Right lung (tissue), 10 donors: ENCODE measurements at places on chromosomes 6 and 20. TPM values are rescaled to one million over a fixed set of nuclear protein-coding genes. Genes with fewer than 3 reads are reported as not detected.

The F13A1 gene
- 58.9 TPM for polyA plus RNA-seq

The C6orf132 gene
- 3.0 TPM for polyA plus RNA-seq

The CEP43 gene
- polyA plus RNA-seq: 48.0 TPM

The KCNS1 gene
- polyA plus RNA-seq: 0.05 TPM

The DDX43 gene
- polyA plus RNA-seq: 0.36 TPM

The GZF1 gene
- 14.6 TPM for polyA plus RNA-seq

The ASIP gene
- not detected for polyA plus RNA-seq

The AGPAT4 gene
- polyA plus RNA-seq: 11.6 TPM

The SMLR1 gene
- polyA plus RNA-seq: 0.16 TPM

The VAPB gene
- polyA plus RNA-seq: 38.3 TPM

The CST4 gene
- not detected for polyA plus RNA-seq

The LY6G6F gene
- polyA plus RNA-seq: 1.5 TPM

The EEF1A2 gene
- polyA plus RNA-seq: 0.52 TPM

The PRL gene
- polyA plus RNA-seq: not detected

The RBPJL gene
- not detected for polyA plus RNA-seq

The GSTA3 gene
- polyA plus RNA-seq: 0.51 TPM

The SLPI gene
- polyA plus RNA-seq: 7.9 TPM

The BMP5 gene
- polyA plus RNA-seq: 92.3 TPM

The ARMH2 gene
- polyA plus RNA-seq: not detected

The C20orf96 gene
- 38.9 TPM for polyA plus RNA-seq

The ABHD16B gene
- not detected for polyA plus RNA-seq

The TGM3 gene
- polyA plus RNA-seq: 0.28 TPM

The SLC17A3 gene
- polyA plus RNA-seq: 0.19 TPM

The CTAGE9 gene
- not detected for polyA plus RNA-seq

The ERVFRD-1 gene
- 0.15 TPM for polyA plus RNA-seq

The CDH22 gene
- polyA plus RNA-seq: 0.10 TPM

The FAM83D gene
- polyA plus RNA-seq: 16.2 TPM

The DBNDD2 gene
- 24.1 TPM for polyA plus RNA-seq

The LINC00237 gene
- polyA plus RNA-seq: not detected

The RSPH4A gene
- polyA plus RNA-seq: 9.2 TPM
